ENCODE measurements at places on chromosomes 1 and 21.

GRCh38 chr1:39268906-39269305 lies 64.4 kb downstream of the MACF1 start:
- no peak for DNase-seq

DNA sequence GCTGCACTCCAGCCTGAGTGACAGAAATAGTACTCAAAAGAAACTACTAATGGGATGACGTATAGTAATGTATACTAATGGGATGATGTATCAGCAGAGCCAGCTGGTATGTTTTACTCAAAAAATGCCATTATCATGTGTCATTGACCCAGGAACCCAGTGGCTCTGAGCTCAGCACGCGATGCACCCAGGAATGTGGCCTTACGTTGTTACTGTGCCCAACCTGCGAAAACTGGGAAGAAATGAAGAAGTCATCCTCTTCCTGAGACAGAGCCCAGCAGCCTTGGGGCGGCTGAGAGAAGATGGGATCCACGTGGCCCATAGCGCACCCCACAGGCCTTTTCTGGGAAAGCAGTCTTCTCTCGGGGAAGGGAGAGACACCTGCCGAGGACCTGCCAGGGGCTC lies 8.8 kb downstream of the UBE2J2 start:
- DNase-seq: no peak

DNA sequence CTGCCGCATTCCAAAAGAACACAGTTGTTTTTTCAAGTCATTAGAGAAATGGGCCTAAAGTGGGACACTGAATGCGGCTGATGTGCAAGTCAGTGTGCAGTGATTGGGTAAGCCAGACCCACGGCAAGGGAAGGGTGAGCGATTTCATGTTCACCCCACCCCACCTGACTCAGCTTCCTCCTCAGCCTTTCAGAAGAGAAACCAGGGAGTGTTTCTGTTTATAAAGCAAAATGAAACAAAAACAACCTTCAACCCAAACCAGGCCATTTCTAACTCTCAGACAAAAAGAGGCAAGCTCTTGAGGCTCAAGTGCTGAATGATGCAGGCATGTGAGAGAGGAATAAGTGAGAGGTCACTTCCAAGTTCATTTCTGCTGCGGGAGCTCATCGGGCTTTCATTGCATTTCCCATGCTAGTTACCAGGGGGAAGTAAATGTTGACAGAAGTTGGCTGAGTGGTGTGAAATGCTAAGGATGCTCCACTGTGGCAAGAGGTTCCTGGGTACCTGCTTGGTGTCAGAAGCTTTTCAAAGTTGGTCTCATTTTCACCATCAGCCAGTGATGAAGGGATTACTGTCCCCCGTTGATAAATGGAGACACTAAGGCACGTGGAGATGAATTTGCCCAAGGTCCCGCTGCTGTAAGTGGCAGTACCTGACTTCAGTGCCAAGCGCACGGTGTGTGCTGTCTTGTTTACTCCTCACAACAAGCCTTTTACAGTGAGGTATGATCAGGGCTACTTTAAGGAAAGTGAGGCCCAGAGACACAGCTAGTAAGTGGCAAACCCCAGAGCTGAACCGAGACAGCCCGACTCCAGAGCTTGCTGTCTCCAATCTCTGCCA lies 29.1 kb downstream of the STPG1 start:
- no peak for DNase-seq

DNA sequence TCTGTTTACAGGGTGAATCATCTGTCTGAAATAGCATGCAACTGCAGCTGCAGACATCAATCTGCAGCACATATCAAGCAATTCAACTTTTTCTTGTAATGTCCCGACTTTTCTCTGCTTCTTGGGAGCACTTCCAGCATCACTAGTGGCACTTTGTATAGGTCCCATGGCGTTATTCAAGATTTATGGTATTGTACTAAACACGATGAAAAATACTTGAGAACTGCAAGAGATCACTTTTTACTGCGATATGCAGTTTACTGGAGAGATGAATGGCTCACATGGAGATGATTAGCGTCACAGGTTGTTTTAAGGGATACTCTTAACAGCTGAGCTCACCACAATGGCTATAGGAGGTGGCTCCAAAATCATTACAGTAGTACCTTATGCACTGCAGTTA lies 7.2 kb upstream of the SCMH1 start:
- no peak for DNase-seq

All from activated T-cell treated with anti-CD3 and anti-CD28 coated beads for 1 hour (primary cell).